ENCODE measurements at places on chromosomes 2 and 18.

DNA sequence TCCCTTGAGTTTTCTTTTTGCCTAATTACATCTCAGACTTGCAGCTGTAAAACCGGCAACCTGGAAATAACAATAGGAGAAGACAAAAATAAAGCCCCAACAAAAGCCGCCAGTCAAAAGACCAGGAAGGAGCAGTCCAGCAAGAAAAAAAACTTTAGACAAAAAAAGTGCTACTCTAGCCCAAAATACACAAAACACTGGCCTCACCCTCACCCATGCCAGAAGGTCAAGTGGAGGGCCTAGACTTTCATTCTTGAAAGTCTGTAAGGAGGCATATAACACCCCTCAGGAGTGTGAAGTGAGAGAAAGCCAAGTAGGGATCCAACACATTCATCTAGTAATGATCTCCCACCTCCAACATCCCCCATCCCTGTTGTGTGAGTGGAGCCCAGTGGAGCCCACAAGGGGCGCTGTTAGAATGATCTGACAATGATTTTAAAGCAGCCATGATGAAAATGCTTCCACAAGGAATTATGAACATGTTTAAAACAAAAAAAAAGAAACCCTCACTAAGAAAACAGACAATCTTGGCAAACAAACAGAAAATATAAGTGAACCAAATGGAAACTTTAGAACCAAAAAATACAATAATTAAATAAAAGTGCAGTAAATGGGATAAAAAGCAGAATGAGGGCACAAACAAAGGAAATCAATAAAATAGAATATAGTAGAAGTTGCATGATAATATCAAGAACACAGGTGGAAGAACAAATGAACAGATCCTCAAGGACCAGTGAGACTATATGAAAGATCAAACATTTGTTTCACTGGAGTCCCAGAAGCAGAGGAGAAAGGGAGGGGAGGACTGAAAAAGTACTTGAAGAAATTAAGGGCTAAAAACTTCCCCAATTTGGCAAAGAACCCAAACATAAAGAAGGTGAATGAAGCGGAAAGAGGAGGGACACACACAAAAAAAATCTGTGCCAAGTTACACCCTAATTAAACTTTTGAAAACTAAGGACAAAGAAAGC lies 23.9 kb downstream of the SESTD1 start:
- H3K4me1 ChIP-seq = peaks cover 38% of the 10 kb centered on the region
- no peaks in the 10 kb centered on the region for H3K27me3 ChIP-seq
- no peak overlapping the region for H3K4me3 ChIP-seq
- no peak for DNase-seq
- no peaks in the 10 kb centered on the region for H3K36me3 ChIP-seq

DNA sequence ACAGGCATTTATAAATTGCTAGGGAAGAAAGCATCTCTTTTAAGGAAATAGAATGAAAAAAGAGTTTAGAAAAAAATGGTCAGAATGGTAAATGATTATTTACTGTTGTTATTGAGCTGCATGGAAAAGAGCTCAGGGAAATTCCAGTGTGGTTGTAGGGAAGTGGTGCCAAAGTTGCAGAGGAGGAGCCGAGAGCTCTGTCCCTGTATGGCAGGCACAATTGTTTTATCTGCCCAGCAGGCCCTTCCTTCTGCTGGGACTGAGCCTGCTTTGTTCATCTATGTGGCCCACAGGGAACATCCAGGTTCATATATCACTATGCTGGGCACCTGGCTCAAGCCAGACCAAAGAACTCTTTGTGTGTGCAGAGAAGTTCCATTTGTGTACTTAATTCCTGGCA lies 80.8 kb upstream of the AGAP1 start:
- H3K4me3 ChIP-seq = no peak overlapping the region
- H3K4me1 ChIP-seq = no peaks in the 10 kb centered on the region
- H3K27me3 ChIP-seq = no peaks in the 10 kb centered on the region
- DNase-seq = no peak
- no peaks in the 10 kb centered on the region for H3K36me3 ChIP-seq

DNA sequence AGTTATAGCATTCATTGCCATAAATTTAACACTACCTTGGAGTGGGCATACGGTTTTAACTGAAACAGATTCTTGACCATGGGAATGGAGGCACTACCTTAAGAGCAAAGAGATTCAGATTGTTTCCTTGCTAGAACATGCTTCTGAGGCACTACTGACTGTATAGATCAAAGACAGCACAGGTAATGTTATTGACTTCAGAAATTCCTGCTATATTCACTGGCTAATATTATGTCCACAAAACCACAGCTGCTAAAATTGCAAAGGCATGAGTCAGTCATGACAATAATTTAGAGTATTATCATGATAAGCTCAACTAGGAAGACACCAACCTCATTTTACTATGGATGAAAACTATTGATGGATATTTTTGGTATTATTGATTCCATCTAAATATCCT lies 39.4 kb downstream of the SLC8A1 start:
- no peak for DNase-seq
- H3K4me1 ChIP-seq = no peaks in the 10 kb centered on the region
- H3K27ac ChIP-seq = no peak overlapping the region

- H3K27me3 ChIP-seq = no peaks in the 10 kb centered on the region
- no peaks in the 10 kb centered on the region for H3K36me3 ChIP-seq
- no peak overlapping the region for H3K4me3 ChIP-seq
- H3K27ac ChIP-seq = no peak overlapping the region
- no peak for DNase-seq
Observed at GRCh38 chr2:111244864-111245263, 124.2 kb downstream of the BCL2L11 start.

DNA sequence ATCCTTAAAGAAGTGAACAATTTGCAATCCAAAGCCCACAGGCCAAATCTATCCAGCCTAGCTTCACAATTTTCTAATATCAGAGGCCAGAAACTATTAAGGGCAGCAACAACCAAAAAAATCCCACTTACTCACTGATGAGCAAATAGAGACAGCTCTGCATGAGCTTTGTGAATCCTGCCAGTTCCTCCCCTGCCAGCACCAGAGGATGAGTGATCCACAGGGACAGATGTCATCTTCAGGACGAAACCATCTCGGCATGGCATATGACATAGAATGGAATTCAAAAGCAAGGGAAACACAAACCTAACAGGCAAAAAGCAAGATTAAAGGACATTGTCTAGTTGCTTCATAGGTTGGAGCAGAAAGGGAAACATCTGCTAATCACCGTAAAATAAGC lies 2.2 kb upstream of the DSC2 start:
- DNase-seq = no peak
- H3K27me3 ChIP-seq = no peaks in the 10 kb centered on the region
- H3K36me3 ChIP-seq = no peaks in the 10 kb centered on the region
- H3K4me1 ChIP-seq = no peaks in the 10 kb centered on the region

- no peak overlapping the region for H3K4me3 ChIP-seq
- H3K4me1 ChIP-seq = peaks cover 7% of the 10 kb centered on the region
- H3K36me3 ChIP-seq = no peaks in the 10 kb centered on the region
- no peak overlapping the region for H3K27ac ChIP-seq
- no peaks in the 10 kb centered on the region for H3K27me3 ChIP-seq
Observed at GRCh38 chr2:68750592-68751396, 16.2 kb downstream of the ARHGAP25 start.

GRCh38 chr18:13543811-13544732 lies 182.3 kb downstream of the FAM210A start:
- H3K4me3 ChIP-seq = no peak overlapping the region
- peak; percentile 82 for DNase-seq
- H3K36me3 ChIP-seq = no peaks in the 10 kb centered on the region
- no peak overlapping the region for H3K27ac ChIP-seq
- peaks cover 45% of the 10 kb centered on the region for H3K4me1 ChIP-seq
